MCF 10A (cell line): ENCODE measurements at places on chromosomes 12 and 14.
A peak's percentile ranks its signal among the peaks of the same experiment; 100 is the strongest.

DNA sequence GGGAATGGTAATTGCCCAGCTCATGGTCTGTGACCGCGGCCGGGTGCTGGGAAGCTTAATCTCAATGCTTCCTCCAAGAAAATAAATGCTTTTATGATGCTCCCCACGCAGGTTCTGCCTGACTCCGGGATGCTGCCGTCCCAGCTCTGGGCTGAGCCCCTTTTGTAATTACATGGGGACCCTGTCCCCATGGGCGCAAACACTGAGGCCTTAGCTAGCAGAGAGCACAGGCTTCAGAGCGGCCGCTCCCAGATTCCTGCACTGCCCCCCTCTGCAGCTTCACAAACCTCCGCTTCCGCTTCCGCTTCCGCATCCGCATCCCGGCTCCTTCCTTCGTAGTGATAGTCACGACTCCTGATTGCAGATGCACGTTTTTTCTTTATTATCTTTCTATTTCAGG lies 129.5 kb downstream of the KIF26A start:
- H3K27me3 ChIP-seq: peaks cover 20% of the 10 kb centered on the region
- no peaks in the 10 kb centered on the region for H3K36me3 ChIP-seq
- no peak for DNase-seq
- H3K27ac ChIP-seq: no peak overlapping the region
- no peaks in the 10 kb centered on the region for H3K4me1 ChIP-seq
- no peak overlapping the region for H3K4me3 ChIP-seq

DNA sequence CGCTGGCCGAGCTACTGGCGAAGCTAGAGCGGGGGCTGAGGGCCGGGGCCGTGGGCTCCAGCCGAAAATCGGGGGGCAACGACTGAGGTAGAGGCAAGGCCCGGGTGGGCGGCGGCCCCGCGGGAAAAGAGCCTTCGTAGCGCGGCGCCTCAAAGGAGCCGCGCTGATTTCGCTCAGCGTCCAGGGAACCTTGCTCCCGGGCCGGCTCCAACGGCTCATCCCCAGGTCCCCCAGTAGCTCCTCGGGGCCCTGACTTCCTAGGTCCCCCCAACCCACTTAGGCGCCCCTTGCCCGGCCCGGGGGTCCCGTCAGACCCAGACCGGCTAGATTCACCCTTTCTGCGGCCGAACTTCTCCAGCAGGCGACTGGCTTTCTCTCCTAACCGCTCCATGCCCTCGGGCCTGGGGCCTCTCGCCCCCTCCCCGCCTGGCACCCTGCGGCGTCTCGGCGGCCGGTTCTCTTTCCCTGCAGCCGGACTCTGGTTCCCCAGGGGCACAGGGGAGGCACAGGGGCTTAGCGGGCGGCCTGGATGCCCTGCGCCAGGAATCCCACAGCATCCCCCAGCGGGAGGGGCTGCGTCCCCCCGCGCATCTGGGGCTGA lies 375 bp downstream of the AJUBA start:
- no peak overlapping the region for H3K4me3 ChIP-seq
- no peaks in the 10 kb centered on the region for H3K27me3 ChIP-seq
- DNase-seq: peak; percentile 34
- peak overlapping the region; percentile 10 for H3K27ac ChIP-seq
- peaks cover 10% of the 10 kb centered on the region for H3K36me3 ChIP-seq

DNA sequence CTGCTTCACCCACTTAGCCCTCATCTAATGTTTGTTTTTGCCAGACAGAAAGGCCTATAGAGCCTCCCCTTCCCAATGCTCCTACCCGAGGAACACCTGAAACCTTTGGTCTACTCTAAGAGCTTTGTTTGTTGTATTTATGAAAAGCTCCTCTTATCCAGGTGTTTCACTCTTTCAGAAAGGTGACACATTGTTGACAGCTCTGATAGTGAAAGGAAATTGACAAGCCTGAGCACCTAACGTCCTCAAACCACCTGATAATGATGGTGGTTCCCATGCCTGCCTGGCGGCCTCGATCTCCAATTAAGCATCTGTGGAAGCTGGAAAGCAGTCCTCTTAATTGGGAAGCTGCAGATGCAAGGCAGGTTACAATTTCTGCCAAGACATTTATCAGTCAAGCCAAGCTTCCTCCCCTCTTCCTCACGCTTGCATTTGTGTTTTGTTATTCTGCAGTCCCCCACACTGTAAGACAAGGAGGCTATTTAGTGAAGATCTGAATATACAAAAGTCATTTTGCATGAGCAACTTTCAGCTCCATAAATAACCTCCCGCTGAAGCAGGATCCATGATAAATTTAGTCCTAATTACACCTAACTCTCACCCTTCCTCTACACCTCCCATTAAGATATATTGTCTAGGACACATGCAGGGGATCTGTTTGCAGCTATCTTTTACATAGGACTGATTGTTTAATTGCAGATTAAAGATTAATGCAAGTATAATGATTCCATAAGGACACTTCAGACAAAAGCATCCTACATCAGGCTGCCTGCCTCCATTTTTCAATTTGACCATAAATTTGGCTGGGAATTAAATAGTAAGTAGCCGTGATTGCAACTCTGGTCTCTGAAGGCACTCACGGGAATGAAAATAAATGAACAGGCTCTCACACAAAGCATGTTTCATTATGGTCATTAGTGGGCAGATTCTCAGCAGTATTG lies 288.6 kb downstream of the PDZRN4 start:
- H3K27me3 ChIP-seq: peaks cover 79% of the 10 kb centered on the region
- no peak overlapping the region for H3K27ac ChIP-seq
- H3K36me3 ChIP-seq: no peaks in the 10 kb centered on the region
- DNase-seq: no peak

- H3K36me3 ChIP-seq: no peaks in the 10 kb centered on the region
- peaks cover 51% of the 10 kb centered on the region for H3K27me3 ChIP-seq
- no peaks in the 10 kb centered on the region for H3K4me1 ChIP-seq
- no peak overlapping the region for H3K27ac ChIP-seq
- DNase-seq: no peak
Observed at GRCh38 chr12:112820796-112821195, 29.2 kb downstream of the RPH3A start.

DNA sequence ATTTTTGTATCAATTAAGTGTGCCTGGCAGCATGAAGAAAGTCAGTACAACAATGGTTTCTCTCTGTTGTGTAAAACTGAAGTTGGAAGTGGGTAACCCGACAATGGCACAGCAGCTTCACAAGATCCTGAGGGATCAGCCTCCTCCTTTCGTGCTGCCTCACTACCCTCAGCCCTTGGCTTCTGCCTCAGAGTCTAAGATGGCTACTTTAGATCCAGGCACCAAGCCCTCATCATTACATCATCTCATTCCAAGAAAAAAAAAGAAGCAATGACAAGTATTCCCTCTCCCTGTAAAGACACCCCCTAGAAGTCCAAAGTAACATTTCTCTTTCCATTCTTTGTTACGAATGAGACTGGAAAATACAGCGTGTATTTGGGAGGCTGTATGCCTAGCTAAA lies 92.6 kb downstream of the DNAI7 start:
- no peaks in the 10 kb centered on the region for H3K4me1 ChIP-seq
- no peak for DNase-seq
- H3K27ac ChIP-seq: no peak overlapping the region
- no peaks in the 10 kb centered on the region for H3K36me3 ChIP-seq

GRCh38 chr12:104303538-104304151 lies at the start of gene EID3:
EID3 (plus strand) TSS chr12:104303739; CDS start chr12:104303935, 196 bp downstream.
- H3K4me1 ChIP-seq: peaks cover 32% of the 10 kb centered on the region
- DNase-seq: no peak
- peaks cover 59% of the 10 kb centered on the region for H3K36me3 ChIP-seq
- H3K27me3 ChIP-seq: no peaks in the 10 kb centered on the region
- H3K27ac ChIP-seq: no peak within 1 kb of the TSS

GRCh38 chr12:117318591-117318990 lies 42.8 kb downstream of the NOS1 start:
- no peaks in the 10 kb centered on the region for H3K27me3 ChIP-seq
- no peak overlapping the region for H3K4me3 ChIP-seq
- no peak for DNase-seq

GRCh38 chr12:5901416-5901815 lies 43.6 kb downstream of the ANO2 start:
- no peak overlapping the region for H3K27ac ChIP-seq
- H3K27me3 ChIP-seq: no peaks in the 10 kb centered on the region
- H3K4me3 ChIP-seq: no peak overlapping the region
- H3K4me1 ChIP-seq: no peaks in the 10 kb centered on the region
- DNase-seq: no peak

GRCh38 chr12:57190821-57191220 lies 25.8 kb upstream of the NXPH4 start:
- no peak for DNase-seq
- no peaks in the 10 kb centered on the region for H3K27me3 ChIP-seq
- no peaks in the 10 kb centered on the region for H3K4me1 ChIP-seq
- H3K4me3 ChIP-seq: no peak overlapping the region

DNA sequence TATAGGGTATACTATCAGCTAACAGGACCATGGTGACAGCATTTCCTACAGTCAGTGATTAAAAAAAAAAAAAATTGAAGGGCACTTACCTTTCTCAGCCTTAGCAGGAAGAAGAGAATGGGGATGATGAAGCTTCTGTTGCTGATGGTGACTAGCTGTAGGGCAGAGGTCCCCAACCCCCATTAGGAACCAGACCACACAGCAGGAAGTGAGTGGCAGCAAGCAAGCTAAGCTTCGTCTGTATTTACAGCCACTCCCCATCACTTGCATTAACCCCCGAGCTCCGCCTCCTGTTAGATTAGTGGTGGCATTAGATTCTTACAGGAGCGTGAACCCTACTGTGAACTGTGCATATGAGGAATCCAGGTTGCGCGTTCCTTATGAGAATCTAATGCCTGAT lies 91.3 kb upstream of the USP44 start:
- H3K4me1 ChIP-seq: no peaks in the 10 kb centered on the region
- H3K4me3 ChIP-seq: no peak overlapping the region
- H3K27ac ChIP-seq: no peak overlapping the region
- H3K27me3 ChIP-seq: no peaks in the 10 kb centered on the region

- H3K27me3 ChIP-seq: no peaks in the 10 kb centered on the region
- DNase-seq: no peak
- no peaks in the 10 kb centered on the region for H3K36me3 ChIP-seq
- no peak overlapping the region for H3K4me3 ChIP-seq
Observed at GRCh38 chr12:78004249-78005093, 173.8 kb downstream of the NAV3 start.

GRCh38 chr14:99118046-99118721 lies 153.8 kb downstream of the BCL11B start:
- H3K27me3 ChIP-seq: no peaks in the 10 kb centered on the region
- no peak for DNase-seq
- H3K4me3 ChIP-seq: no peak overlapping the region
- no peaks in the 10 kb centered on the region for H3K4me1 ChIP-seq
- no peak overlapping the region for H3K27ac ChIP-seq

- H3K4me1 ChIP-seq: no peaks in the 10 kb centered on the region
- no peak overlapping the region for H3K4me3 ChIP-seq
- no peaks in the 10 kb centered on the region for H3K27me3 ChIP-seq
- peaks cover 15% of the 10 kb centered on the region for H3K36me3 ChIP-seq
Observed at GRCh38 chr12:1481326-1481725, 113.1 kb downstream of the FBXL14 start.

- H3K36me3 ChIP-seq: no peaks in the 10 kb centered on the region
- H3K4me1 ChIP-seq: no peaks in the 10 kb centered on the region
- H3K4me3 ChIP-seq: no peak overlapping the region
- H3K27ac ChIP-seq: no peak overlapping the region
- peak; percentile 17 for DNase-seq
- peaks cover 4% of the 10 kb centered on the region for H3K27me3 ChIP-seq
Observed at GRCh38 chr12:9792961-9793617, 32.4 kb upstream of the CD69 start.

- peaks cover 10% of the 10 kb centered on the region for H3K4me1 ChIP-seq
- H3K36me3 ChIP-seq: no peaks in the 10 kb centered on the region
- H3K27ac ChIP-seq: peak overlapping the region; percentile 85
Observed at GRCh38 chr12:101876322-101876860, 989 bp upstream of the DRAM1 start.

DNA sequence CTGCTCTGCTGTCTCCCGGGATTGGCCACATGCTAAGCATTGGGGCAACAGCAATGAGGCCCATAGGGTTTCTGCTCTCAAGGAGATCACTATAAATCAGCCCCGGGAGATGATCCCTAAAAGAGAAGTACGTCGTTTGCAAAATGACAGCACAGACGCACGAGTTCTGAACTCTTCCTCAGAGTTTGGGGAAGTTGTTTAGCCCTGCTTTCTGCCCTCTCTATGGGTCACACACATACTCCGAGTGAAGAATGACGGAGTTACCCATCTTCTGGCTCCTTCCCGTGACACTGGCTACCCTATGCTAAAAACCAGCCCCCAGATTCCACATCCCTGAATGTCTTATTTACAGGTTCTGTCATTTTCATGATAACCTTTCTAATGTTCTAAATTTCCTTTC lies 258.0 kb upstream of the PLEKHG7 start:
- no peaks in the 10 kb centered on the region for H3K27me3 ChIP-seq
- no peaks in the 10 kb centered on the region for H3K36me3 ChIP-seq
- H3K27ac ChIP-seq: no peak overlapping the region
- H3K4me3 ChIP-seq: no peak overlapping the region
- H3K4me1 ChIP-seq: peaks cover 21% of the 10 kb centered on the region

GRCh38 chr14:87231336-87232026 lies 761.5 kb downstream of the GALC start:
- H3K4me3 ChIP-seq: no peak overlapping the region
- H3K27me3 ChIP-seq: no peaks in the 10 kb centered on the region
- no peaks in the 10 kb centered on the region for H3K36me3 ChIP-seq
- DNase-seq: no peak

GRCh38 chr12:24206621-24207020 lies 257.2 kb upstream of the SOX5 start:
- no peaks in the 10 kb centered on the region for H3K27me3 ChIP-seq
- no peaks in the 10 kb centered on the region for H3K36me3 ChIP-seq
- no peak overlapping the region for H3K27ac ChIP-seq
- no peak overlapping the region for H3K4me3 ChIP-seq

- no peak overlapping the region for H3K4me3 ChIP-seq
- DNase-seq: peak; percentile 24
- no peaks in the 10 kb centered on the region for H3K27me3 ChIP-seq
- peaks cover 34% of the 10 kb centered on the region for H3K4me1 ChIP-seq
- H3K36me3 ChIP-seq: no peaks in the 10 kb centered on the region
Observed at GRCh38 chr12:14905269-14906004, 19.8 kb upstream of the MGP start.

GRCh38 chr12:12561371-12562015 lies 1.2 kb downstream of the DUSP16 start:
- H3K4me1 ChIP-seq: peaks cover 30% of the 10 kb centered on the region
- H3K36me3 ChIP-seq: no peaks in the 10 kb centered on the region
- no peaks in the 10 kb centered on the region for H3K27me3 ChIP-seq
- H3K4me3 ChIP-seq: peak overlapping the region; percentile 69

GRCh38 chr14:29893989-29894388 lies 33.7 kb downstream of the PRKD1 start:
- no peaks in the 10 kb centered on the region for H3K4me1 ChIP-seq
- no peaks in the 10 kb centered on the region for H3K27me3 ChIP-seq
- DNase-seq: no peak
- no peak overlapping the region for H3K27ac ChIP-seq
- H3K36me3 ChIP-seq: no peaks in the 10 kb centered on the region

- peaks cover 8% of the 10 kb centered on the region for H3K4me1 ChIP-seq
- no peak overlapping the region for H3K4me3 ChIP-seq
- no peak for DNase-seq
- no peak overlapping the region for H3K27ac ChIP-seq
- H3K27me3 ChIP-seq: no peaks in the 10 kb centered on the region
- H3K36me3 ChIP-seq: no peaks in the 10 kb centered on the region
Observed at GRCh38 chr12:102483466-102483865, 3.1 kb upstream of the IGF1 start.
